Fibroblast of gingiva (primary cell): ENCODE measurements at places on chromosomes 2 and 18.
A peak's percentile ranks its signal among the peaks of the same experiment; 100 is the strongest.

DNA sequence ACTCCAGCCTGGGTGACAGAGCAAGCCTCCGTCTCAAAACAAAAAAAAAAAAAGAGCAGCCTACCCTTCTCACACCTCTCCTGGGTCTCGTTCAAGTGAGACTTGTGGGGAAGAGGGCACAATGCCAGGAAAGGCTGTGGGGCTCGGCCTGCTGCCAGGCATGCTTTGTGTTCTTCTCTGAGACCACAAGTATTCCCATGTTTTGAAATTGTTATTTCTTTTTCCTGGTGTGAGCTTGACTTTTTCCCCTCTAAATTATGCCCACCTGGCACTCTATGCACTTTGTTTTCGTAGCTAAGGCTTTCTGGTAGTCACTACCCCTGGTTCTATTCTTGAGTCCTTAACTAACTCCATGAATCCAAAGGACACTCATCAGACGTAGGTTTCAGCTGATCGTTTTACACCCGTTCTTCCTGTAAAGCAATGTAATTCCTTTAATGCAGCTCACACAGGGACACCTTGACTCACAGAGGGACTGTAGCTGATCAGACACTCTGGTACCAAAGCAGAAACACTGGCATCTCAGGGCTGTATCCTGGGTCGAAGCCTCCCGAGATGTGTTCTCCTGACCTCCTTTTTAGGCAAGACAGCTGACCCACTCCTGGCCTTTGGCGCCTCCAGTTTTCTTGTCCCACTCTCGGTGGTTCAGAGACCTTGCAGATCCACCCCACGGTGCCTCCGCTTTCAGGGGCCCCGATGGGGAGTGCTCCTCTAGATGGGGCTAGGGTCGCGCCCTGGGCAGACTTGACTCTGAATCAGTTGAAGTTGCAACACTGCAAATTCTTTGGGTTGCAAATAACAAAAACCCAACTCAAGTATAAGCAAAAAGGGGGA is 193.3 kb upstream of the AGAP1 start:
- peak; percentile 81 for DNase-seq

DNA sequence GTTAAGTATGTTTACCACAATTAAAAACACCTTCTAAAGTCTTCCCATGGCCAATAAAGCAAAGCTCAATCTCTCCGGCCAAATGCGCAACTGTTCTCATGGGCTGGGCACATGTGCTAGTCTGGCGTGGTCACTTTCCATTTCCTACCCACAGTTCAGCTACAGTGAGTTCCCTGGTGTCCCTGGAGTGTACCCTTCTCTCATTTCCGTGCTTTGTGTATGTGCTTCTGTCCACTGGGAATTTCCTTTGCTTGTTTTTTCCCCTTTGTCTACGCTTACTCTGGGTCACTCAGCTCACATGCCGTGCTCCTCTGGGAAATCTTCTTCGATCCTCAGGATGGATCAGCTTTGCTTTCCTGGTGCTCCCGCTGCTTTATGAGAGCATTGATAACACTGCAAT is 69.6 kb upstream of the GYPC start:
- DNase-seq: no peak

DNA sequence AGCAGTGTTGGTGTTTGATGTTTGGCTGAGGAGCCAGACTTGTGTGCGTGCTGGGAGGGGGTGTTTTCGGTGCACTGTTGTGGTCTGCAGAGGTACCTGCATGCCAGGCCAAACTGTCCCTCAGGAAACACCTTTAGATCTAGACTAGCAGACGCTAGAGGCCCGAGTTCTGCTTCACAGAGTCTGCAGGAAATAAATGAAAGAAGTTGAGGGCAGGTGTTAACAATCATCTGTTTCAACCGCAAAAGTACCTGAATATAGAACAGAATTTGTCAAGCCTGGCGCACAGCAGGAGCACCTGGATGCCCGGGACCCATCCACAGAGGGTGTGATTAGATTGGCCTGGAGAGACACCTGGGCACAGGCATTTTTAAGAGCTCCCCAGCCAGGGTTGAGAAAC is 40.5 kb upstream of the REL start:
- DNase-seq: no peak

- DNase-seq: peak; percentile 77
Measured at GRCh38 chr2:20052861-20053281, 1.4 kb upstream of the LAPTM4A start.

DNA sequence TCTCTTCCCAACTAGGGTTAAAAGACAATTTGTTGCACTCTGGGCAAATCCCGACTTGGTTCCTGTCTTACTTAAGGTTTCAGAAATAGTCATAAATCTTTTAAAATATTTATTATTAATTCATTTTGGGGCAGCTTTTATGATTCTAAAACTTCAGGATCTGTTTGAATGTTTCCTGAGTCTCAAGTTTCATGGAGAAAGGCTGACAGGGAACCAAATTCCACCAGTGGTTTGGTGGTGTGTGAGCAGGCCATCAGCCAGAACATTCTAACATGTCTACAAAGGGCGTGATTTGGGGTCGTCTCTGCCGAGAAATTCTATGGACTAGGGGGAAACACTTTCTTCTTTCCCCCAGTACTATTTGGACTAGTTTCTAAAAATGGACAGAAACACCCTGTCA is 366.4 kb downstream of the ZNF521 start:
- DNase-seq: no peak

- no peak for DNase-seq
Measured at GRCh38 chr18:62289047-62289446, 36.1 kb upstream of the TNFRSF11A start.

- DNase-seq: no peak
Measured at GRCh38 chr2:142515493-142515892, 362.0 kb upstream of the KYNU start.

DNA sequence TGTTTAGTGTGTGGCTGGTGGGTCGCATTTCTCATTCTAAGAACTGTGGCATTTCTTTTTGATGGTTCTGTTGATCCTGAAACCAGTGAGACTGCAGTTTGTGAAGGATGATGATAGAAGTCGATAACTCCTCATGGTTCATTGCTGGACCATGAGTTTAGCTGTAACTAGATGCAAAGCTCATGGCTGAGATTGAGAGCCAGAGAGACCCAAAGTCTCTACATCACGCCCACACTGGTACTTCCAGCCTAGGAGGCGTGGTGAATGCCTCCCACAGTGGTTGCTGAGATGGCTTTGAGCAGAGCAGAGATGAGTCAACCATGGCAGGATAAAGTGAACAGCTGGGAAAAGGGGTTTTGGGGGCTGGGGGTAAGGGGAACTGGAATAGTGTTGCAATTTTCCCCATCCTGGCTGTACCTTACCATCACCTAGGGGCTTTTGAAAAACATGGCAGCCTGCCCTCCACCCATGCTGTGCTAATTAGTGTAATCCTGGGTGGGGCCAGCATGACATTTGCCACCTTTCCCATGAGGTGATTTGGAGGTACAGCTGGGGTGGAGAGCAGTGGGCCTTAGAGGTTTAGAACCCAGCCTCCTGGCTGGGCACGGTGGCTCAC is 24.1 kb downstream of the INPP4A start:
- no peak for DNase-seq

DNA sequence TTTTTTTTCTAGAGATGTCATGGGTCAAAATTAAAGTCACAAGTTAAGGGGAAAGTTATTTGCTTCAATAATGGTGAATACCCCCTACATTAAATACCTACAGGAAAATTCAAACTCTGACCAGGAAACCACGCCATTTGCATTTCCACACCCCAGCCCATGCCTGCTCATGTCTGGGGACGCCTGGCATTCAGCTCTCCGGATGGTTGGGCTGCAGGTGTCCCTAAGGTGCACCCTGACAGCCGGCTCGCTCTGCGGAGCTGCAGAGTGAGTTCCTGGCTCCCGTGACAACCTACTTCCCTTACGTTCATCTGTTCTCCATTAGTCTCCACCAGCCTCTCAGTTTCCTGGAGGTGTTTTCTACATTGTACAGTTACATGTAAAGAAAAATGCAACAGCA is 122.7 kb upstream of the RIOK3 start:
- DNase-seq: no peak
